ENCODE measurements at places on chromosomes 1 and 21.

DNA sequence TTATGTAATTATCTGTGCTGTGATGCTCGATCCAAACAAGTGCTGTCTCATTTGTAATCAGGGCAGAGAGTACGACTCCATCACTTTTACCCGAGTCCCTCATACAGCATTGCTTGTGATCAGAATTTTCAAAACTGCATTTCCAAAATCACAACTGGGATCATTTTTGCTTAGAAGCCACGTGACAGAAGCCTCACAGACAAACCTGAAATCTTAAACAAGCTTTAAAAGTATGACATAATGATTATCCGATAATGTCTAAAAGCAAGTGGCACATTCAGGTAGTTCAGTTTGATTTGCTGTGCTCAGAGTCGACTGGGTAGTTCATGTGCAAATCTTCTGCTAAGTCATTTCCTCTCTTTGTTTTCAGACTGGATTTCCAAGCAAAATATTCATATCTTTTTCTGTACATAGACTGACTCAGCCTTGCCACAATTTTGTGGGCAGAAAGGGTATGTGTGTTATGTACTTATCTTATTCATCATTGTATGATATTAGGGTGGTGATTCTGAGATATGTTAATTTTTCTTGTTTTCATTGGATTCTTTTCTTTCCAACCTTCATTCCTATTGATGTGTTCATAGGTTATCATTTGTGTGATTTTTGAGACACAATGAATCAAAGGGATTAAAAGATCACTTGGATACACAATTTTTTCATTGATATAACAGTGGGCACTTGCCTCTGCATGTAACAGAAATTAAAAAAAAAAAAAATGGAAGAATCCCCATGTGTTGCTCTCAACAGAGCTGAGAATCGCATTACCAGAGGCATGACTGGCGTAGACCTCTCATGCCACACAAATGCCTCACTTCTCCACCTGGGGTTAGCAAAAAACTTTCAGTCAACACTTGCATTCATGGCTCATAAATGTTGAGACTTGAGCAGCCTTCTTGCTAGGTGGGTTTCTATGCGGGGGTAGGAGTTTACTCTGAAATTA is 355.7 kb downstream of the LTN1 start:
- DNase-seq: no peak

DNA sequence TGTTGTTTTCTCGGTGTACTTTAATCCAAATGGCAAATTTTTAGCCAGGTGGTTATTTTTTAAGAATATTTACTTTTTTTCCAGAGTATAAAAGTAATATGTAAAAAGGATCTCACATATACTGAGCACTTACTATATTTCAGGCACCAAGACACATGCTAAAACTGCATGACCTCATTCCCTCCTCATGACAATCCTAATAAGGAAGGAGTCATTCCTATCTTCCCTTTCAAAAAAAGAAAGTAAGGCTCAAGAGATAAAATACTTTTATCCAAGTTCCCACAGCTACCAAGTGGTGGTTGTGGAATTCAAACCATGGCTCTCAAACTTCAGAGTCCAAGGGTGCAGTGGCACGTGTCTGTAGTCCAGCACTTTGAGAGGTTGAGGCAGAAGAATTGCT is 19.4 kb downstream of the ATP2B4 start:
- no peak for DNase-seq

DNA sequence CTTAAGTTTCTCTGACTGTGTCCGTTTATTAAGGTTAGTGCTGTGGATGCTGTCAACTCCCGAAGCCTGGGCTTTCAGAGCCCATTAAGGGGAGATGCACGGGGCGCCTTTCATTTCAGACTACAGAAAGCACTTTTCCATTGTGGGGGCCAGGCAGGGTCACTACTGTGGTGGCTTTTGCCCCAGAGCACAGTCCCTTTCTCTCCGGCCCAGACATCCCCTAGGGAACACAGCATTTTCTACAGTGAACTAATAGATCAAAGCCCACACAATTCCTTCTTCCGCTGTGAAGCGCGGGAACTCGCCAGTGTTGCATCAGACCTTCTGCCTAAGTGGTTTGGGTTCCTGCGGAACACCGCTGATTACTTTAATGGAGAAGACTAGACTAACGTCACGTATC is 26.8 kb upstream of the MAP1LC3C start:
- DNase-seq: no peak

DNA sequence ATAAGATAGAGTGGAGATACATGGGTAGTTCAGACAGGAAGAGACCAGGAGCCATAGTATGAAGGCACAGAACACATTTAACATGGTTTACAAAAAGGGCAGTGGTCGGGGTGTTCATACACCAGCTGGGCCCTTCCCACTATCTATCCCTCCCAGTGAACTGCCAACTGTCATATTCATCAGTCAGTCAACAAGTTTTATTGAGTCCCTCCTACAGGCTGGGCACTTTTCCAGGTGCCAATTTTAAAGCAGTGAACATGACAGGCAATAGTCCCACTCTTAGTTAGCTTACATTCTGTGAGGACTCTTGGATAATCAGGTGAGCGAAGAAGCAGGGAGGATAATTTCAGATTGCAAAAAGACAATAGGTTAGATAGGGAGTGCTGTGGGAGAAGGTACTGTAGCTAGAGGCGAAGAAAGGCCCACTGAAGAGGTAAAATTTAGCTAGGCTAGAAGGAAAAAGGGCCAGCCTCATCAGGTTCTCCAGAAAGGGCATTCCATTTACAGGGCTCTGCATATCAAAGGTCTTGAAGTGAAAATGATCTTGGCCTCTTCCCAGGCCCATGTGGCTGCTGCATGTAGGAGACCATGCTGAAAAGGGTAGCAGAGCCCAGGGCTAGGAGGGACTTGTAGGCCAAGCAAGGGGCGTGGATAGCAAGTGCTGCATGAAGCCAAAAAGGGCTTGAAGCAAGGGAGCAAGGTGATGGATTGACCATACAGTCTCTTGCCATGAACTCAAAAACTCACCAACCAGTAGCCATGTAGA is 274.7 kb upstream of the SNX7 start:
- peak; percentile 37 for DNase-seq

- no peak for DNase-seq
These were observed 21.3 kb downstream of the RUNX1 start for GRCh38 chr21:35027563-35028450.

DNA sequence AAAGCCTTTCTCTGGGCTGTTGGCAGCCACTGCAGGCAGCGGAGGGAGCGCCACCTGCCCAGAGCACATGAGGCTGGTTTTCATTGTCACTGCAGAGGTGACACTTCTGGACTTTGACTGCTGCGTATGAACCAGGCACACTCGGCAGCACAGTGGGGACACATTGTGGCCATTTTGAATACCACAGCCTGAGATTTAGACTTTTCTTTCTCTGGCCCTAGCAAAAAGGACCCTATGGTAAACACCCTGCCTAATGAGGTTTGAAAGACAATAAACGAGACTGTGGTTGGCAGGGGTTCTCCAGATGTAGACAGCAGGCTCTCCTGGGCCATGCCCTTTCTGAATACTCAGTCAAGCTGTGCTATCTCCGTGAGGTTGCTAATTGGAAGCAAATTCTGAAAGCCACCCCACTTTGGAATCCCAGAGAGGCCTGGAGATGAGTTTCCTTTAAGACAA is 12.0 kb upstream of the KCNE2 start:
- DNase-seq: peak; percentile 90

GRCh38 chr1:213676736-213677135 is 311.0 kb upstream of the PROX1 start:
- DNase-seq: no peak

GRCh38 chr1:32981003-32981901 is 16.6 kb upstream of the RNF19B start:
- DNase-seq: peak; percentile 67

DNA sequence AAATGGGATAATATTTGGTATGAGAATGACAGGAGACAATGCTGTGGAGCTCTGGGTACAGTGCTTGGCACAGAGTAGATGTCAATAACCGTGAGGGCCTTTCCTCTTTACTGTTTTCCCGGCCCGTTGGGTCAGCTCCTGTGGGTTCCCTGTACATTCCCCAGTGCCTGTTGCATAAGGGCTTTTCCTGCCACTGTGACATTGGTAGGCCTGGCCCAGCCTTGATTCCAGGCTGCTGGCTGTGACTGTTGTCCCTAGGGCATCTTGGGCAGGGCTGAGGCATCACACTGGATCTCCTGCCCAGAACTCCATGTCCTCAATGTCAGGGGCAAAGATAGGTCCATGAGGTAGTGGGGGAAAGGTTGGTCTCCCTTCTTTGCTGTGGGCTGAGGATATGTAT is 25.8 kb upstream of the MYCL start:
- no peak for DNase-seq

DNA sequence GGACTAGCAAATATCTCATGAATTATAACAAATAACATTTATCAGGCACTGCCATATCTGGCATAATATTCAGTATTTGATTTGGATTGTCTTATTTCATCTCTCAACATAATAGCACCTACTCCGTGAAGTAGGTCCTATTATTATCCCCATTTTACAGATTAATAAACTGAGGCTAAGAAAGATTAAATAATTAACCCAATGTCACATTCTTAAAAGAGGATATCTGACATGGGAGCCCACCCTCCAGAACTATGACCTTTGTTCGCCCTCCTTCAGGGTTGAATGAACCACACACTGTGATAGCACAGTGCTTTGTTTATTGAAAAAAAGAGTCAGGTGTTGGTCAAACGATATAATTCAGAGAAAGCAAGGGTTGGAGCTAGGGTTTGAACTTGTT is 19.4 kb upstream of the MAGI3 start:
- no peak for DNase-seq

- no peak for DNase-seq
These were observed 163.2 kb upstream of the NBPF11 start for GRCh38 chr1:148315071-148315811.

DNA sequence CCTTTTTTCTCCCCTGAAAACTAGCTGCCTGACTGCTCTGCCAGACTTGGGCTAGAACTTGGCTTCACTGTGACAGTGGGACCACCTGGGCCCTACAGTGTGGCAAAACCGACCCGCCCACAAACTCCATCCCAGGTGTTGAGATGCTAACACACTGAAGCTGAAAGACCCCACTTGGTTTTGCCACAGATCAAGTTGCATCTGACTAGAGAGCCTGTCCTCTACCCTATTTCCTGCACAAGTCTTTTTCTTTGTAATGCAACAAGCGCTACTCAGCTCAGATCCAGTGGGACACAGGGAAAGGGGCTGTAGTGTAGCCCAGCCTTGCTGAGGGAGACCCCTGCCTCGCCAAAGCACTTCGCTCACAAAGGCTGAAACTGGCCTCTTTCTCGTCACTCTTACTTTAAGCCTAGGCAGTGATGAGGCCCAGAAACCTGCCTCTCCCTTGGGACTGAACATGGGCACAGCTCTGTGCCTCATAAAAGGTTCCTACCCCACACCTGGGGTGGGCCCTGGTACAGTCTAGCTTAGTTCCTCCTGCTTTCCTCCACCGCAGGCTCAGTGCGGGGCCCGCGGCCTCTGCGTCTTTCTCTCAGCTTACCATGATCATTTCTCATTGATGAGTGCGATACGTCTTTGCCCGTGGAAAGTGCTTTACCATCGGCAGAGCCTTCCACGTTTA is 9.7 kb downstream of the ALPL start:
- DNase-seq: no peak

- DNase-seq: no peak
These were observed 25.8 kb downstream of the PTPN14 start for GRCh38 chr1:214525535-214526019.

GRCh38 chr1:246106342-246106763 is 400.7 kb downstream of the SMYD3 start:
- DNase-seq: no peak

DNA sequence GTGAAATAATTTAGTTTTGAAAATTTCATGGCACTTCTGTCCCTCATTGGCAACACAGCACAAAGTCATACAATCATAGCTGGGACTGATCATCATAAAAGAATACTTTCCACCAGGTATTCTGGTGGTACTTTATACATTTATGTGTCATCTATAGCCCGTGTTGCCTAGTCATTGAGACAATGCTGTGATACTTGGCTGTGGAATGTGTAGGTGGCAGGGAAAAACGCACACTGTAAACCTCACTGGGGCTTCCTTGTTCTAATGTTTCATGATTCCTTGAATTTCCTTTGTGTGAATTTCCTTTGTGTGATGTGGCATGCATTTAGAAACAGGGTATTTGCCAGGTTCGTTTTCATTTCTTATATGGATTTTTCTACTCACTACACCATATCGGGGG is 118.3 kb downstream of the FMN2 start:
- no peak for DNase-seq

GRCh38 chr1:156726549-156727226 is 1.6 kb upstream of the METTL25B start:
- DNase-seq: peak; percentile 77

DNA sequence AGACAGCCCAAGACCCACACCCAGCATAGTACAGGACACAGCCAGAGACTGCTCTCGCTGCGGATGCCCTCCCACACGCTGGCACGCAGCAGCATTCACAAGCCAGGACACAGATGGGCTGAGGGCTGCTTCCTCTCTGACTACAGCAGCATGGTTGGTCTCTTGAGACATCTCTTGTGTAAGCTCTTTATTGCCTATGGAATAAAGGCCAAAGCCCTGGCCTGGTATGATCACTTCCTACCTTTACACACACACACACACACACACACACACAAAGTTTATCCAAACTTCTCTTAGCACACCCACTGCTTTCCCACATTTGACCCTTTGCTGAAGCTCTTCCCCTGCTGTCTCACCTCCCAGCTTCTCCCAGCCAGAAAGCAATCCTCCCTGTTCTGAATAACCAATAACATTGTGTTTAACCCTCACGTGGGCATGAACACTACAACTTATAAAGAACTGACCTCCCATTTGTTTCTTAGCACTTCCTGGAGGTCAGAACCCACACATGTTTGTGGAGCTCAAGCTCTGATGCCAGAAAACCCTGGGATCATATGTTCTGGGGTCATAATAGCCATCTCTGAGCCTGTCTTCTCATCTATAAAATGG is 1.2 kb upstream of the LUZP1 start:
- peak; percentile 84 for DNase-seq

DNA sequence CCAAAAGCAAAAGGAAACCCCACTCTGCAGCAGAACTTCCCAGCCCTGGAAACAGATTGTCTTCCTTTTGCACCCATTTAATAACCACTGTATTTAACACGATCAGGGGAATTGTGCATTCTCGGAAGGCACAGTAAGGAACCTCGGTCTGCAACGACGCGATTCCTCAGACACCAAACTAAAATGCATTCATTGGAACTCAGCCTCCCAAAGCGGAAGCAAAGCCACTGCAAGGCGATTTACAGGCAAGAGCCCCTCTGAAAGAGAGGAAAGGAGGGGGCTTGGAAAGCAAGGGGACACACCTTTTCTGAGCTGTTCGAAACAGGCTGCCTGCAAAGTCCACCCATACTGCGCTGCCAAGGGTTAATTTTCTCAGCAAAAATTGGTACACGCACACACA is 297.7 kb downstream of the OMA1 start:
- DNase-seq: no peak

Measured in NCI-H69 (cell line).